ENCODE measurements at places on chromosomes 7 and 10.

DNA sequence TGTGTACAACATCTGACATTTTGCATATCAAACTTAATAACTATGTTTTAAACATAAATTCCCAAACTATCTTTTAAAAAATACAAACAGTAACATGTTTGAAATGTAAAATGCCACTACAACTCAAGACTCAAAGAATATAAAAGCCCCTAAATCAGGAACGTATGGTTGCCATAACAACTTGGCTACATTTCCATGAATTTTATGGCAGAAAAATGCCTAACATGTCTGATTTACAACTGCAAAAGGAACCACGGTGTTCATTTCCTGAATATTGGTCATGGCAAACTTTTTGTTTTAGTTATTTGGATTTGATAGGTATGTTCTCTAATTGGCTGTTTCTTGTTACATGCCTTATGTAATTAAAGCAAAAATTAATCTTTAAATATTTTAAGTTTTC is 2.0 kb downstream of the SOSTDC1 start:
- no peak for DNase-seq

DNA sequence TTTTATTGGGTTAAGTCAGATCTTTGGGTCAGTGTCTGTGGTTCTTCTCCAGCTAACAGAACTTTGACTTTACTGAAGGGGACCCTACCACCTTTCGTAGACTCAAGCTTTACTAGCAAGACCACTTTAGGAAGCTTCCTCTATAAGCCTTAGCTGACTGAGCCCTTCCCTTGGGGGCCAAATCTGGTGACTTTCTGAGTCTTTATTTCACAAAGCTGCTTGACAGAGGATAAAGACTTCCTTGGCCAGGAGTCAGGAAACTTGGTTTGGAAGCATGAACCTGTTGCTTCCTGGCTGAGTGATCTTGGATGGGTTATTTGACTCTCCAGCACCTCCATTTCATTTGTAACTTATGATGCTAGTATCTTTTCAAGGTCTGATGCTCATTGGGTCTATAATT is 466.7 kb downstream of the TYW1 start:
- DNase-seq = no peak

DNA sequence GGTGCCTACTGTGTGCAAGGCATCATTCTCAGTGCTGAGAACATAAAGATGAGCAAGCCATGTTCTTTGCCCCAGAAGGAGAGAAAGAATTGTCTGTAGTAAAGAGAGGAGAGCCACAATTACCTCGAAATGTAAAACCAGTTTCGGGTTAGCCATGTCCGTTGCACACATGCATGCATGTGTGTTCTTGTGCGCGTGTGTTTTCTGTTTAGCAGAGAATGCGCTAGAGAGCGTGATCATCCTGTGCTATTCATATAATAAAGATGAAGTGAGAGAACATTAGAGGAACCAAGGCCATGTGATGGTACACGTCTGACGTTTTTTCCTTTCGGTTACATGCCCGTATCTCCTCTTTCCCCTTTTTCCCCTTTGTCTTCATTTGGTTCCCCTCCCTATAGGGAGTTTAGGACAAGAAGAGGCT is 158.2 kb downstream of the CELF2 start:
- no peak for DNase-seq

DNA sequence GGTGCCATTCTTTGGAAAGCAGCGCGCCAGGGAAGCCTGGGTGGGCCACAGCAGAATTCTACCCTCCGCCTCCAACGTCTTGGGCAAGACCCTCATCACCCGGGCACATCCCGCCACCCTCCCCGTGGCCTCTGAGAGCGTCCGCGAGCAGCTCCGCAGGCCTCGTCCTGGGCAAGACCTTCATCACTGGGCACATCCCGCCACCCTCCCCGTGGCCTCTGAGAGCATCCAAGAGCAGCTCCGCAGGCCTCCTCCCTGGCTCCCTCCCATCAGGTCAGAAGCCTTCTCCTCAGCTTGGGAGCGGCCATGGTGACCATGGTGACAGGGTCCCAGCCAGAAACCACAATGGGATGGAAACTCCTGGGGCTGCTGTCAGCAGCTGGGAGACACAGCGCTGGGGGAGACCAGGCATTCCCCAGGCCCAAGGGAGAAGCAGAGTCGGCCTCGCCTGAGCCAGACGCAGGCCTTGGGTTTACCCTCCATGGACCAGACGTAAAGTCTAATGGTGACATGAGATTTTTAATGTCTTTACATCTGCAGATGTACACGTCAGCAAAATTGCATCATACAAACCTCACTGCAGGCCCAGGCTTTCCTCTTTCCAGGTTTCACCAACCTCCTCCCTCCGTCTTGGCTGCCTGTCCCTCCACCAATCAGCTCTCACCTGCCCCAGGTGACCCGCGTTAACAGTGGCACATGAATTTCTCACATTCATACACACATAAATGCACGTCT is 55.1 kb upstream of the PPP2R2D start:
- no peak for DNase-seq

GRCh38 chr10:77649333-77650331 is 12.0 kb upstream of the KCNMA1 start:
- DNase-seq = no peak

DNA sequence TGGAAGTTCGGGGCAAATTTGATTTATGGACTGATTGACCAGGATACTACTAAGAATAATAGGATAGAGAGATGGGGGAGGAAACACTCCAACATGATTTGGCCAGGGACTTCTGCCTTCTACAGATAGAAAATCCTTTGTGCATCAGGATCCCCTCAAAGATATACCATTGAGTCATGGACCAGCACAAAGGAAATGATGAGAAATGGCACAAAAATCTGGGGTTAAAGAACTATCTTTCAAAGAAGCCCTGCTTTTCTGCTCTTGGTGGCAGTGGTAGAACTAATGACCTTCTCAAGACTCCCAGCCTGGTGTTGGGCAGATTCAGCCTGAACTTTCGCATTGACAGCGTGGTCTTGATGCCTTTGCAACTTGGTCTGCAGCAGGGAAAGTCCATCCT is 27.6 kb upstream of the LAMB1 start:
- DNase-seq = no peak

- no peak for DNase-seq
These were observed 115.1 kb downstream of the GNAI1 start for GRCh38 chr7:80249619-80250295.

DNA sequence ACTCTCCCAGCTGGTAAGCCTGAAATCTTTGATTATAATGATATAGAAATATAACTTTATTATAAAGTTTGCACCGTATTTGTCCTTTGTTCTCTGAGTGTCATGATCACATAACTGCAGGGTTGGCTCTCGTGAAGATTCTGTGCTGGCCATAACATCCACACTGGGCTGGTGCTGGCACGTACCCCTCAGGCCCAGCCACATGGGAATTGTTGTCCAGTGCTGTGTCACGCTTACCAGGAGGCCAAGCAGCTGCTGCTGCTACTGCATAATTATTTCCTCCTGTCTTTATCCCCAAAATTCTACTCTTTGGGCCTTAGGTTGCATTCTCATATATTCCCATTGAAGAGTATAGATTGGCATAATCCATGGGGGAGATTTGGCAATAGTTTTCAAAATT is 20.8 kb upstream of the UCN3 start:
- no peak for DNase-seq

DNA sequence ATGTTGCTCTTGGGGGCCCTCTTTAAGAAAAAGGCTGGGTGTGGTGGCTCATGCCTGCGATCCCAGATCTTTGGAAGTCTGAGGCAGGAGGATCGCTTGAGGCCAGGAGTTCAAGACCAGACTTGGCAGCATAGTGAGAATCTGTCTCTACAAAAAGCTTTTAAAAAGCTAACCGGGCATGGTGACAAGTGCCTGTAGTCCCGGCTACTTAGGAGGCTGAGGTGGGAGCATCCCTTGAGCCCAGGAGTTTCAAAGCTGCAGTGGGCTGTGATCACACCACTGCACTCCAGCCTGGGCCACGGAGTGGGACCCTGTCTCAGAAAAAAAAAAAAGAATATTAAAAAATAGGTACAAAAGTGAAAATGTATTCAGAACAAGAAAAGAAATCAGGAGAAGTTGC is 38.1 kb upstream of the SLC39A12 start:
- DNase-seq = no peak

GRCh38 chr7:117808341-117808757 is 64.9 kb downstream of the CTTNBP2 start:
- no peak for DNase-seq

GRCh38 chr10:23540401-23541030 is 101.6 kb downstream of the OTUD1 start:
- no peak for DNase-seq

Measured in NCI-H510A treated with DMSO at 0.1 percent for 48 hours (cell line).